Substantia nigra (tissue), 51 donors: ENCODE measurements at places on chromosomes 7 and 10.

DNA sequence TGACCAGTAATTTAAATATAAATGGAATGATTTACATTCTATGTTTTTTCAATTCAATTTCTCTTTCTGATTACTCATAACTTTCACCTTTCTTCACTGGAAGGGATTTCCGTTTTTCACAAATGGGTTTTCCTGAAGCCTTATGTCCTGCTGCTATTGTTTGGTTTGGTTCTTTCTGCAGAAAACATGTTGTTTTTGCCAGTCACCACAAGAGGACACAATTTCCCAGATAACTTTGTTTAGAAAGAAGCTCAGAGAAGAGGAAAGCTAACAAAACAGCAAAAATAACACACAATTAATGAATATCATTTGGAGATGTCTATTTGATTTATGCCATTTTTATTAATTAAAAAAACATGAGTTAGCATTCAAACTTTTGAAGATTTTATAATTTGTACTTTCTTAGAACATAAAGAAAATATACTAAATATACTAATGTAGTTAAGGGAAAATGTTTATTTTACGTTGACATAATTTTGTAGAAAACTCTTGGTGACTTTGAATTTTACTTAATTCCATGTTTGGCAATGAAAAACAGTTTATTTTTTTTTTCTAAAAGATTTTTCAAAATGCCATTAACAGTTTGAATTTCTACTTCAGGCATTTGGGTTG, 4.6 kb upstream of the TWIST1 start:
- DNase-seq = no peak

DNA sequence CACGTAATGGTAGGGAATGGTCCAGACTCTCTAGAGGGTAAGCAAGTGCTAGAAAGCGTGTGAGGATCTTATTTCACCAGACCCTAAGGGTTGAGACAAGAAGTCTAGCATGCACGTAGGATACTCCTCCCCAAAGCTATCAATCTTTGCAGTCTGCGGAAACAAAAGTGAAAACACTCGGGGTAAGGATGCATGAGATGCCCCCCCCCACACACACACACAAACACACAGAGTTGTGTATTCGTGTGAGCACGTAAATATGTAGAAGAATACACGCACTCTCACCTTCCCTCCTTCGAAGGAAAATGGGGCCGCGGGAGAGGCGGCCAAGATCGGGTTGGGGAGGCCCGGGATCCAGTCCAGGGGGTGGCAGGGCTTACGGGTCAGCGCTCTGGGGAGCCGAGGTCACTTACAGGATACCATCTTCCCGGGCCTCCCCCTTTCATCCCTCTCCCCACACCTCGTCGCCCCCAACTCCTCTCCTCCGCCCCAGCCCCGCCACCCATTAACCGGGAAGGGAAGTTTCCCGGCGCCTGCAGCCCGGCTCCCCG, 455 bp downstream of the CUL2 start:
- no peak for DNase-seq

- peak; percentile 90 for DNase-seq
These were observed 10.1 kb upstream of the C10orf95 start for GRCh38 chr10:102461187-102462054.

DNA sequence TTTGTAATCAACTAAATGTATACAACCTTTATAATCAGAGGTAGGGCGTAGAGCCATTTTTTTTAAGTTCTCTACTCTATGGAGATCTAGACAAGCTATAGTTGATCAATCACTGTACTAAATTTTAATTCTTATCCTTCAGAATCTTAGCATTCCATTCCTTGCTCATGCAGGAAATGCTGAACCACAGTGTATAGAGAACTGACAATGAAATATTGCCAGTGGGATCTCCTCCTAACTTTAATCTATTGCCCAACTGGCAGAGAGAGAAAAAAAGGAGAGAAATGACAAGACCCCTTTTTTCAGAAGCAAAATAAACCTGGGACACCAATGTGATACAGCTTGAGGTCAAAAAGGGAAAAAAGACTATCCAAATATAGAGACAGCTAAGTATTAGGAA, 26.4 kb upstream of the PPP3CB start:
- no peak for DNase-seq

GRCh38 chr7:105602325-105603305, 21.3 kb upstream of the EFCAB10 start:
- DNase-seq = no peak

- no peak for DNase-seq
These were observed 1.8 kb upstream of the HOXA11 start for GRCh38 chr7:27186668-27187474.

- DNase-seq = no peak
These were observed 88.9 kb downstream of the IPMK start for GRCh38 chr10:58178811-58179210.

GRCh38 chr7:92527300-92528187, 776 bp downstream of the PEX1 start:
- DNase-seq = peak; percentile 7

- DNase-seq = no peak
These were observed 39.4 kb downstream of the PLAU start for GRCh38 chr10:73950155-73950948.

- DNase-seq = no peak
These were observed 566.9 kb downstream of the DNAJB6 start for GRCh38 chr7:157903710-157904109.

GRCh38 chr10:6543431-6544005, 36.6 kb downstream of the PRKCQ start:
- DNase-seq = no peak

DNA sequence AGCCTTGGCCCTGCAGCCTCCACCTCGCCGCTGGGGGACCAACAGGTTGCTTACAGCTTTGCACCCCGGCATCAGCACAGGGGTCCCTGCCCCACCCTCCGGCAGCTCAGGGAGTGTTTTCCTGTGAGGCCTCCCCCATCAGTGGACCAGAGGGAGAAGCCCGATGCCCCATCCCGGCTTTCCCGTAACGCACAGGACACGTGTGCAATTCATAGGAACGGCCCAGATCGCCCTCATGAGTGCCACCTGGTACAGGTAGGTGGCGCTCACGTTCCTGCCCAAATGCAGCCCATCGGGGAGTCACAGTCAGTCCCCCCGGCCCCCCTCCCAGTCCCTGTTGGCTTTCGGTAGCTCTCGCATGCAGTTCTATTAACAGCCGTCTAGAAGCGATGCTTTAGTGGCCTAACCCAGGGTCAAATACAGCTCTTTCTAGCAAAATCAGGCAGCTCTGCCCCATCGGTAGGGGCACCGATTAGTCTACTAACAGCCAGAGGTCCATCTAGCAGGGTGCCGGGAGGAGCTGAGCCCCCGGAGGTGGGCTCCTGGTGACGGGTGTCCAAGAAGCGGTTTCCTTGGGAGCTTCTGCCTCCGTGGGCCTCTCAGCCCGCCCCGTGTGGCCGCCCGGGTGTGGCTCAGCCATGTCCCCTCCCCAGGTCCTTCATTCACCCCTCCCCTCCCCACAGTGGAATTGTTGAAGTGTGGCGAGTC, 48.4 kb upstream of the GTF2IRD1 start:
- DNase-seq = no peak

- DNase-seq = no peak
These were observed 3.5 kb upstream of the LMBR1 start for GRCh38 chr7:156896388-156897022.

- no peak for DNase-seq
These were observed 80.5 kb downstream of the RTKN2 start for GRCh38 chr10:62188021-62188616.

DNA sequence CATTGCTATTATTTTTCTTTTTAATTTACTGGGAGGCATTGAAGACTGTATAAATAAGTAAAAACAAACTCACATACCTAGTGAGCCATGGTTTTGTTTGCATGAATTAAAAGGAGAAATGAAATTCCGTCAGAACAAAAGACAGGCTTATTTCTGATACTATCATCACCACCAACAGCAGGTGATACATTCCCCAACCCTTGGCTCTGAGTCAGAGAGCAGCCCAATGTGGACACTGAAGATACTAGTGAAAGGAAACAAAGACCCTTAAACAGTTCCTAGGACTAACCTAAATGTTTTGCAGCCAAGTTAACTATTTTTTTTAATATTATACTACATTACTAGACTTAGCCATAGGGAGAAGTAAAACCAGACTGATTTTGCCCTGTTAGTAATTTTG, 31.6 kb downstream of the CHRM2 start:
- no peak for DNase-seq

- no peak for DNase-seq
These were observed 12.1 kb upstream of the SHH start for GRCh38 chr7:155824227-155824886.

- peak; percentile 13 for DNase-seq
These were observed 339.5 kb downstream of the ELMO1 start for GRCh38 chr7:37109016-37109683.

DNA sequence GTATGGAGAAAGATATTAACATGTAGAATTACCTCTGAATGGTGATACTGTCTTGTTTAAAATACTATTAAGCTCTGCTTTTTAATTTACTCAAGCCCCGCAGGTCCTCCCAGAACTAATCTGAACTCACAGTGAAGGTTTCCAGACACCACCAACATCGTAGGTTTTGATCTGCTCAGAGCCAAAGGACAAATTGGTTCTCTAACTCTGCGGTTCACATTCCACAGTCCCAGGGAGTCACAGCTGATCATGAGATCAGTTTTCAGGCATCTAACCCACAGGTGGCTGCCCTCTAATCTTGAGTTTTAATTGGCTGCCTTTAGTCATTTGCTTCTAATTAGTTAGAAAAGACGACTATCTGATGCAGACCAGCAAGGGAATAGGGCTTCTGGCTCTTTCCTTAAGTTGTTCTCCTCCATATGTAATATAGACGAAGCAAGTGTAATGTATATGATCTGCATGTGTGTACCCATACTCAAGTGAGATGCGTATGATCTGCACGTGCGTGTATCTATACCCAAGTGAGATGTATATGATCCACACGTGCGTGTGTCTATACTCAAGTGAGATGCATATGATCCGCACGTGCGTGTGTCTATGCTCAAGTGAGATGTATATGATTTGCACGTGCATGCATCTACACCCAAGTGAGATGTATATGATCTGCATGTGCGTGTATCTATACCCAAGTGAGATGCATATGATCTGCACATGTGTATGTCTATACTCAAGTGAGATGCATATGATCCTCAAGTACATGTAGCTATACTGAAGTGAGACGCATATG, 331.5 kb upstream of the NPVF start:
- no peak for DNase-seq

DNA sequence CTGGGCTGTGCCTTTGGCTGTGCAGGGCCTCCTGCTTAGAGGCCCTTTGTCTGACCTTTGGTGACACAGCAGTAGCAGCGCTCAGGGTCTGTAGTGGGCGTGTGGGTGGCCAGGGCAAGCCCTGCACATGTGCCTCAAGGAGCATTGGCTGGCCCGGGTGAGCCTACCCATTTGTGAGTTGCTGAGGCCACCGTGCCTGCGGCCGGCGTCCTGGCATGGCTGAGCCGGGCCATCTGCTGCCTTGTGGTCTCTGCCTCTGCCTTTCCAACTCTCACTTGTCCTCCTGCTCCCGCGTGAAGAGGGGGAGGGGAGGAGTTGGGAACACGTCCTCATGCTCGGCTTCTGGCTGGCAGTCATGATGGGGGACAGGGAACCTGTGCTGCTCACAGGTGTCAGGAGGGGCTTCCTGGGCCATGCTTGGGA, 9.2 kb upstream of the ORAI2 start:
- DNase-seq = no peak

DNA sequence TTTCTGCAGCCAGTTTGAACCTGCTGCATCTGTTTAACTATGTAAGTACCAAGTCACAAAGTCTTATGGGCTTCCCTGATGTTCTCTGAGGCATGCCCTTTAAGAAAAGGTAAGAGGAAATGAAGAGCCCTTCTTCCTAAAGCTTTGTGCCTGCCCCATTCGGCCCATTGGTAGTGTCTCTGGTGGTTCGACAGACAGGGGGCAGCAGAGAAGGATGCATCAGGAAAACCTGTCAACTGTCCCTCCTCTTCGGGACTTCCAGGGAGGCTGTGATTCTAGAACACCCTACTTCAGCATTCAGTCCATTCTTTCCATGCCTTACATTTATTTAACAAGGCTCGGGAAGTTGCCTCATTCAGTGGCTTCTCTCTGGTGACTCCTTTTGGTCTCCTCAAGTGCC, 1.9 kb upstream of the SFRP4 start:
- DNase-seq = no peak

GRCh38 chr10:103548006-103548405, 54.5 kb downstream of the NEURL1 start:
- no peak for DNase-seq

GRCh38 chr7:32507414-32507813, 12.1 kb downstream of the AVL9 start:
- no peak for DNase-seq

DNA sequence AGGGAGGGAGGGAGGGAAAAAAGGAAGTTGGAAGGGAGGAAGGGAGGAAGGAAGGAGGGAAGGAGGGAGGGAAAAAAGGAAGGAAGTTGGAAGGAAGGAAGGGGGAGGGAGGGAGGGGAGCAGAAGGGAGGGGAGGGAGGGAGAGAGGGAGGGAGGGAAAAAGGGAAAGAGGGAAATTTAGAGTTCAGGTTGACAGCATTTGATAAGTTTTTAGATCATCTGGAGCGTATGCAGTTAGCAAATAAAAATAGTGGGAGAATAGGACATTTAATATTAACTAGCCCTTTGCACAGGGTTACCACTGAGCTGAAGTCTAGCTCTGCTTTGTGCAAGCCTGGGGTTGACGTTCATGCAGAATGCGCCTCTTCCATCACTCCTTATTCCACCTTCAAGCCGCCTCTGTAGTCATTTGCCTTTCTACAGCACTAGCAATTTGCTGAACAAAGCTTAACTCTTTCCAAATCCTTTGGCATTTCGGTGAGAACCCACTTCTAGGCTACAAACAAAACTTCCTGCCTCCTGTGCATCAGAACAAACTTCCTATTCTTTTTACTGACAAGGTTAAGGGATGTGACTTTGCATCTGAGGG, 8.6 kb downstream of the STRA8 start:
- DNase-seq = no peak

DNA sequence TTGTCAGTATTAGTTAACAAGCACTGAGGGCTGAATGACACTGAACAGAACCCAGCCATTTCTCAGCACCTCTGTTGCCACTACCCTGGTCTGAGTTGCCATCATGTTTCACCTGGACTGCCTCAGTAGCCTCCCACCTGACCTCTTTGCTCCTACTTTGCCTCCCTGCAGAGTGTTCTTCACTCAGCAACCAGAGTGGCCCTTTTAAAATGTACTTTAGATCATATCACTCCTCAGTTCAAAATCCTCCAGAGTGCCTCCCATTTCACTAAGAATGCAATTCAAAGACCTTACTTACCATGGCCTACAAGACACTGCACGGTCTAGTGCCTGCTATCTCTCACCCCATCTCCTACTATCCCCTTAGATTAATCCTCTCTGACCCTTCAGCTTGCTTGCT, 214.5 kb downstream of the AUTS2 start:
- DNase-seq = no peak

GRCh38 chr10:102653060-102653459, 8.8 kb downstream of the TRIM8 start:
- DNase-seq = no peak

- DNase-seq = no peak
These were observed 78.7 kb upstream of the C1GALT1 start for GRCh38 chr7:7103343-7104313.

GRCh38 chr10:44967616-44968015, 8.0 kb downstream of the RASSF4 start:
- no peak for DNase-seq
